ENCODE measurements at places on chromosomes 2 and 18.

DNA sequence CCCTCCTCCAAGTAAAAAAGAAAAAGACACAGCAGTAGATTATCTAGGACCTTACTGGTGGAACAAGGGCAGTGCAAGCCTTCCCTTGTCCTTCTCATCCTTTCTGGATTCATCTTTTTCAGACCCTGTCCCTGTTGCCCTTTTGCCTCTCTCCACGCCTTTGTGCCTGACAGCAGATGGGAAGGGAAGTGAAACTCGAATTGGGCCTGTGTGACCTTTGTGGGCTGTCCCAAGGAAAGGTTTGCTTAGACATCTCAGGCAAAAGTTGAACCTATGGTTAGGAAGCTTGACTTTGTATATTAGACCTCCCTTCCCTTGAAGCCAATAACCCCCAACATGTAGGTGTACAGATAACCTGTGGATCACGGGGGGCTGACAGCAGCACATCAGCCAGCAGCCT lies 185.3 kb downstream of the PRKCE start:
- DNase-seq: no peak

DNA sequence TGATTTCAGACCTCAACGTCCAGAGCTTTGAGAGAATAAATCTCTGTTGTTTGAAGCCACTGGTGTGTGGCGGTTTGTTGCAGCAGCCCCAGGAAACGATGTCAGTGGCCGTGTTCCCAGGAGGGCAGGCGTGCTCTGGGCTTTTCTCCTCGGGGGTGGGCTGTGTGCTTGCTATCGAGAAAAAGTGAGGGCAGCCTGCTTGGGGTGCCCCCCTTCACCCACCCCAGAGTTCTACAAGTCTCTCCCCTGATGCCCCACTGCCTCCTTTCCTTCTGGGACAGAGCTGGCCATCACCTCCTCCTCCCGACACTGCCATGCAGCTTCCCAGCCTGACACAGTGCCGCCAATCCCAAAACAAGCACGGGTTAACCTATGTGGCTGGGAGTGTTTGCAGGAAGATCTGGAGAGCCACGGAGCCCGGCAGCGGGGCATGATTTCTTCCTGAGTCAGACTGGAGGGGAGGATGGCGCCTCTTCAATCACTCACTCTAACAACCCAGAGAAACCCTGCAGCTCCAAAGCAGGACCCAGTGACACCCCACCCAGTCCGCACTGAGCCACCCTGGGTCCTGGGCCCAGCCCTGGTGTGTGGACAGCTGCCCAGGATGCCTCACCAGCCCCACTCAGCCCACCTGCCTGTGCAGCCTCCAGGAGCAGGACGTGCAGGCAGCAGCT lies 213.7 kb upstream of the RAB6C start:
- peak; percentile 53 for DNase-seq

DNA sequence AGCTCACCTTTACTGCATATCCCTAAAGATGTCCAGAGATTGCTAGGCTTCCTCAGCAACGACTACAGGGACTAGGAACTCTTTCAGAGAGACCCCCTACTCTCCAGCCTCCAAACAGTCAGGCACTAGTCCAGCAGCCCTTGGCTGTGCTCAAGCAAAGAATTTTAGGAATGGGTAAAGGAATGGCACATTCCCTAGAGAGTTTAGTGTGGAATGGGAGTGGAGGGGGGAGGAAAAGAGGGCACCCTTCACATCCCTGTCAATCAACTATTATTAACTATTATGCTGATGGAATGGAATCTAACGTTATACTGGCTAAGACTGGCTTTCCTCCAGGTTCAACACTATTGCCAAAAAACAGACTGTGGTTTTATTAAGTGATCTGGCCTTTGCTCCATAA lies 64.8 kb downstream of the IKZF2 start:
- DNase-seq: no peak

GRCh38 chr2:161131804-161132203 lies 28.4 kb upstream of the TANK start:
- no peak for DNase-seq

DNA sequence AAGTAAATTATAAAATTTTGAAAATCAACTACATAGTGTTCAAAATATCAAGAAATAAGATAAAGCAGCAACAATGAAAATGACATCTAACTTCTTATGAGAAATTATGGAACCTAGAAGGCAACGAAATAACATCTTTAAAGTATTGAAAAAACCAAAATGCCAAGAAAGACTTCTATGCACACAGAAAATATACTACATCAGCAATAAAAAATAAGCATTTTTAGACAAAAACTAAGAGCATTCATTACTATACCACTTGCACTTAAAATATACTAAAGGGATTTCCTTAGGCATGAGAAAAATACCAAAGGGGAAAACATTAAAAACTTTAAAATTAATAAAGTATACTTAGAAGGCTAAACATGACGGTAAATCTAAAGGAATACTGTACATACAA lies 556.3 kb downstream of the NUP35 start:
- DNase-seq: no peak

GRCh38 chr2:24920809-24921441 lies 888 bp upstream of the ADCY3 start:
- DNase-seq: peak; percentile 45

- no peak for DNase-seq
These were observed 169.8 kb upstream of the NCK2 start for GRCh38 chr2:105574796-105575344.

- no peak for DNase-seq
These were observed 35.4 kb upstream of the COL6A3 start for GRCh38 chr2:237449193-237449881.

GRCh38 chr18:70405052-70405451 lies 116.2 kb downstream of the SOCS6 start:
- DNase-seq: no peak

GRCh38 chr18:8356001-8356400 lies 253.2 kb upstream of the RAB12 start:
- DNase-seq: no peak

DNA sequence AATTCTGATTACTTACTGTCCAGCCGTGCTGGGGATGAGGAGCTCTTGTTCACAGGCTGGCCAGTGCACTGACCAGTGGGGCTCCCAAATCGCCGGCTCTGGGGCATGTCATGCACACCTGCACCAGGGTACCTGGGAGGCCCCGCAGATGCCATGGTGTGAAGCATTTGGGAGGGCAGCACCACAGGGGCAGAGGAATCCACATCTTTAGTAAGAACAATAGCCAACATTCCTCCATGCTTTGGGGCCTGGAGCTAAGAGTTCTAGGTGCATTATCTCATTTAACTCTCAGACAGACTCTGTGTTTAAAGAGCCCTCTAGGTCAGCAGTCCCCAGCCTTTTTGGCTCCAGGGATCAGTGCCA lies 104.2 kb downstream of the ACKR3 start:
- DNase-seq: no peak

DNA sequence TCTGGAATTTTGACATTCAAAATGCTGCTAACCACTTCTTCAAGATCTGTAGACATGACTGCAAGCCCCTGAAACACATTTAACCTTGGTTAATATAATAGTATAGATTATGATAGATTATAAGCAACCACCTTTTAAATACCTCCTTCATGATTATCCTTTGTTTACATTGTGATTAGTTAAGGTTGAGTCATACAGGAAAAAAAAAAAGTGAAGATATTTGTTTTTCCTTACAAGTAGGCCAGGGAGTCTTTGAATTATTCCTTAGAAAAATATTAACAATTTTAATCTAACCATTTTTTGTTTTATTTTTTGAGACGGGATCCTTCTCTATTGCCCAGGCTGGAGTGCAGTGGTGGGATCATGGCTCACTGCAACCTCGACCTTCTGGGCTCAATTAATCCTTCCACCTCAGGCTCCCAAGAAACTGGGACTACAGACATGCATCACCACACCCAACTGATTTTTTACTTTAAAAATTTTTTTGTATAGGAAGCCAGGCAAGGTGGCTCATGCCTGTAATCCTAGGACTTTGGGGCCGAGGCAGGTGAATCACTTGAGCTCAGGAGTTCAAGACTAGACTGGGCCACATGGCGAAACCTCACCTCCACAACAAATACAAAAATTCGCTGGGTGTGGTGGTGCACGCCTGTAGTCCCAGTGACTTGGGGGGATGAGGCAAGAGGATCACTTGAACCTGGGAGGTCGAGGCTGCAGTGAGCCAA lies 99.4 kb downstream of the SLC39A10 start:
- DNase-seq: no peak

GRCh38 chr2:237706257-237706656 lies 78.9 kb downstream of the LRRFIP1 start:
- DNase-seq: no peak

DNA sequence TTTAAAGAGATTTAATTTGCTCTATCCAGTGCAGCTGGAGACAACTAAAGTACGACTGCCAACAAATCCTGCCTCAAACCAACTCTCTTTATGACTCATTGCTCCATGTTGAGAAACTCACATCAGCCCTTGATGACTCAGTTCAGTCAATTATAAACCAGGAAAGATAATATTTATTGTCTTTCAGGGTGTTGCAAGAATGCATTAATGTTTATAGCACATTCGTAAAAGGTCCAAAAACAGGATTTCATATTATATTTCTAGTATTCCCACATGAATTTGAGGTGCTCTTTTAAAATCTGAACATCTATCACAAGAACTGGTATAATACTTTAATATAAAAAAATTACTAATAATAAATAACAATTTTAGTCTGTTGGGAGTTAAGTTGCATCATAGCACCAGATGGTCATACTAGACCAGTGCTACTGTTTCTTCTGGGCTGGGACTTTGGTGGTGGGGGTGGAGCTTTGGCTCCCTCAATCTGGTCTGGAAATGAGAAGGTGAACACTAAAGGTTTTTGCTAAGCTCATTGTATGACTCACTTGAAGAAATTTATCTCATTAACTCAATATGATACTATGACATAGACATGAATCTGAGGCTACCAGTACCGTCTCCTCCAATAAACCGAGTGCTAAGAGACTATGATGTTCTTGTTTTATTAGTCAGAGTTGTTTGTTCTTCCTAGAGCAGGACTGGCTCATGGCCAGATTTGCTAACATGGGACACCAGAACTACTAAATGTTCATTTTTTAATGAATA lies 26.6 kb upstream of the MAP3K20 start:
- DNase-seq: no peak

DNA sequence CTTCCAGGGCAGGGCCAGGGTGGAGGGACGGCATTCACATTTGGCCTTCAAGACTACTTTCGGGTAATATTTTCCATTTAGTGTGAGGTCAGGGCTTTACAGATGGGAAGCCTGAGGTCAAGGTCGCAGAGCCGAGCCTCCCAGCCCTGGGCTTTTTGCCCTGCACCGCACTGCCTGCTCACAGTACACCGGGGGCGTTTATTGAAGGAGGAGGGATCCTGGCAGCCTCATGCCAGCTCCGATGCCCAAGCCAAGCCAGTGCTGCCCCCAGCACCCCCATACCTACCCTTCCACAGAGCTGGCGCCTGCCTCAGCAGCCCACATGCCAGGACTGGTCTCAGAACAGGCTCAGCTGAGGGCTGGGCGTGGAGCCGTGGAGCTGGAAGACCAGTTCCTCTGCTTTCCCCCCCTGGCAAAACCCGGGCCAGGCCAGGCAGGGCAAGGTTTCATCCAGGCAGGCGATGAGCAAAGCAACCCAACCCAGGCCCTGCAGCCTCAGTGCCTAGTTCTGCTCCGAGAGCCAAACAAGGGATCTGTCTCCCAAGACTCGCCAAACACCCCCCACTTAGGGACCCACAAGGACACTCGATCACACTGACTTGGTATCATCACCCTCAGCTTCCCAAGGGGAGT lies 11.9 kb downstream of the SDC1 start:
- DNase-seq: no peak

GRCh38 chr18:3175195-3175758 lies 44.5 kb downstream of the MYOM1 start:
- no peak for DNase-seq

DNA sequence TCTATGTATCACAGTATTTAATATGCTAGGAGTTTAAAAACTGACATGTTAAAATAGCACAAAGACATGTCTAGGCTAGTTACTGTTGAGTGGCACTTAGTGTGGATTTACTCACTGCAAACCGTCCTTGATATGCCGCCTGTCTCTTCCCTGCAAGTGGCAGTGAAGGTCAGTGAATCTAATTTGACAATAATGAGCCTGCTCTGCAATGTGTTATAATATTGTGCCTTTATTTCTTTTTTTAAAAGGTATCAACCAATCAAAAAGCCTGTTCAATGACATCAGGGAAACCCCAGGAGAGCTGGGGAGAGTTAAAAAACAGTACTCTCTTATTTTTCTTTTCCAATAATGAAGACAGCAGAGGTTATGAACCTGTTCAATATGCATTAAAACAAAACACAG lies 384.1 kb downstream of the ERBB4 start:
- DNase-seq: no peak

GRCh38 chr18:34947711-34948125 lies 93.5 kb upstream of the MAPRE2 start:
- DNase-seq: no peak

DNA sequence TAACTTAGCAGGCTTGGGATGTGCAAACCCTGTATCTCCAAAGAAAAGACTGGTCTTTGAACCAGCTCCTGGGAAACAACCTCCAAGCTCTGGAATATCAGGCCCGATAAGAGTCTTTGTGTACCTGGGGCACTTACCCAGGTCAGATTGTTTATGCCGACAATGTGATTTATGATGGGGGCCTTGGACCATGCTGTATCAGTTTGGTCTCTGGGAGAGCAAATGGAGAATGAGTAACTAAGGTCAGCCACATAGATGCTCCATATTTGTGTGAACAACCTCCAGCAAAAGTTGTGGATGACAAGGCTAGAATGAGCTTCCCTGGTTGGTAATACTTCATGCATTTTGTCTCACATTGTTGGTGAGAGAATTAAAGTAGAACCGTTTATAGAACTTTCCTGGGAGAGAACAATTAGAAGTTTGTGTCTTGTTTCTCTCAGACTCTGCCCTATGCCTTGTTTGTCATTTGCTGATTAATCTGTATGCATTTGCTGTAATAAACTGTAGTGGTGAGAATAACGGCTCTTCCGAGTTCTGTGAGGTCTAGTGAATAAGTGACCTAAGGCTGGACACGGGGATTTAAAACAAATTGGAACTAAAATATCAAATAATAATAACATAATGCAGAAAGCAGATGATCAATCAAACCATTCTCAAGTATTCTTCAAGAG lies 259.1 kb downstream of the XIRP2 start:
- no peak for DNase-seq

- no peak for DNase-seq
These were observed 680.5 kb downstream of the ZEB2 start for GRCh38 chr2:143839456-143839855.

- DNase-seq: no peak
These were observed 268.0 kb downstream of the DYSF start for GRCh38 chr2:71721362-71721665.

GRCh38 chr18:59127047-59127446 lies 12.6 kb upstream of the SEC11C start:
- DNase-seq: no peak
